GM03348 (cell line): ENCODE measurements at places on chromosomes 13 and 19.

- DNase-seq = peak; percentile 89
Measured at GRCh38 chr19:33472691-33473652, 48.6 kb downstream of the PEPD start.

DNA sequence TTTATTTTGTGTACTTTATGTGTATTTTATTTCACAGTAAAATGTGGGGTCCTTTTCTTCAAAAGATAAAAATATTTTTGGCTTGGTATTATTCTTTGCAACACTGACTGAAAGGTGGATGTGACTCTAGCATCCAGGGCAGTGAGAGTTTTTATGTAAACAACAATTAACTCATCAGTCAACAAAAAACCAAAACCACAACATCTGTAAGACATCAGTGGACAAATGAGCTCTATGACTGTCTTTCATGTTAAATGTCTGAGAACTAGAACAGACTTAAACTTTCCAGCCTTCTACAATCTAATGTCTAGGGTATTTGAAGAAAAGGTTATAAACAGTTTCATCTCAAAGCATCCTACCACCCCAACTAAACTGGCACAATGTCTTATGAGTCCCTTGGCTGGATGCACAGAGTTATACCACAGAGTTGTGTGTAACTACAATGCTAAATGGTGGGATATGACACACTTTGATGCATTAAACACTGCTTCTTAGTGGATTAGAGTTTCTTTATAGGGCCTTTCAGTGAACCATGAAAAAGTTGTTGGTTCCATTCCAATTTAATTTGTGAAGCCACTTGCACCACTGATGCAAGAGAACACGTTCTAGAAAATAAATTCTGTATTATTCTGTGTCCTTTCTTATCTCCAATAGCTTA, 544.2 kb upstream of the KLF12 start:
- DNase-seq = no peak

DNA sequence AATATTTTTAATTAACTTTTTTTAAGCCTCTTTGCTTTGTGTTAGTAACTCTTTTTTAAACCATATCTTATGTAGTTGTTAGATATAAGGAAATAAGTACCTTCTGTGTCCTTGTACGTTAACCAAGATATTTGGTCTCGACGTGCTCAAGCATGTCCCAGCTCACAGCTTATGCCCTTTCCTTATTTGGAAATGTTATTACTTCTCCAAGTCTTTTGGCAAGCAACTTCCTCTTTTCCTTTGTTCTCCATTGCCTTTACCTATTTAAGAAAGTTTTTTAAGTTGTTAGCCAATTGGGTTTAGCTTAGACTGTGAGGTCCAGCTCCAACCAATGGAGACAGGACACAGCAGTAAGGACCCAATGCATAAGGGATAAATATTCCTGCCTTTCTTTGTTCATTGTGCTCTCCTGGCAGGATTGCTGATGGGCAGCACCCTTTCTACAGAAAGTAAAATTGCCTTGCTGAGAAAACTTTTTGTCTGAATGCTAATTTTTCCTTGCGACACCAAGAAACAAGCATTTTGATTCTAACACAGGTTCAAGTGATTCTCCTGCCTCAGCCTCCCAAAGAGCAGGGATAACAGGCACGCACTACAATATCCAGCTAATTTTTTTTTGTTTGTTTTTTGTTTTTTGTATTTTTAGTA, 5.2 kb downstream of the DKKL1 start:
- no peak for DNase-seq

DNA sequence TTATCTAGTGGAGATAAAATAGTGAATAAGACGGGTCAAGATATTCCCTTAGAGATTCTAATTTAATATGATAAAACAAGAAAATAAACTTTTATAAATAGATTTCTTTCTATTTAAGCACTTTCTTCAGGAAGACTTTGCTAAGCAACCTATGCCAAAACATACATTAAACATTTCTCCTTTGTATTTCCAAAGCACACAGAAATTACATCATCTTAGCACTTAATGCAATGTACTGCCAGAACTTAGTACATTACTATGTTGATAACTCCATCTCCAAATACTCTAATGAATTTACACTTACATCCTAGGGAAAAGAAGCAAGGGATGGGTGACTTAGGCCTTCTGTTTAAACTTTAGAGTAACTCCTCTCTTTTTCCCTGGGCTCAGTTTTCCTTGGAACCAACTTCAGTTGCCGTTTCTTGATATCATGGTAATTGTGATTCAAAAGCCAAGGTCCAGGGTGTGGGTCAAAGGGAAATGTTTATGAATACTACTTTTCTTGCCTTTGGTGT, 322.6 kb upstream of the PCDH20 start:
- DNase-seq = no peak

DNA sequence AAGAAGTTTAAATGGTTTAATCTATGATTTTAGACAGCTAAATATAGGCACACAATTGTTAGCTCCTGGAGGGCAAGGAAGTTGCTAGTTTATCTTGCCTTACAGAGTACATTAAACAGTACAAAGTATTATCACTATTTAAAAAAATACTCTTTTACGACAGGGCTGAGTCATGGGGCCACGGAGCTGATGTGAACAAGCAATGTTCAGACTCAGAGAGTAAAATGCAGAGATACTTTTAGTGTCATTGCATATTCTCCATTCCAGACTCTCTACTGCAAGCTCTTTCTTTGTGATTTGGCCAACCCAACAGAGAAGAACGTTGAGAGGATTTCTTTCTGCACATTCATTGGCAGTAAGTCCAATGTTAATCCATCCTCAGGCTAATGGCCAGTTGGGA, 352.4 kb downstream of the SPRY2 start:
- DNase-seq = peak; percentile 56

GRCh38 chr19:53553156-53553555, 15.2 kb downstream of the ZNF331 start:
- no peak for DNase-seq

GRCh38 chr13:37107456-37107855, 2.0 kb upstream of the CSNK1A1L start:
- DNase-seq = no peak

- DNase-seq = no peak
Measured at GRCh38 chr19:46239193-46240024, 9.9 kb downstream of the IGFL1 start.

DNA sequence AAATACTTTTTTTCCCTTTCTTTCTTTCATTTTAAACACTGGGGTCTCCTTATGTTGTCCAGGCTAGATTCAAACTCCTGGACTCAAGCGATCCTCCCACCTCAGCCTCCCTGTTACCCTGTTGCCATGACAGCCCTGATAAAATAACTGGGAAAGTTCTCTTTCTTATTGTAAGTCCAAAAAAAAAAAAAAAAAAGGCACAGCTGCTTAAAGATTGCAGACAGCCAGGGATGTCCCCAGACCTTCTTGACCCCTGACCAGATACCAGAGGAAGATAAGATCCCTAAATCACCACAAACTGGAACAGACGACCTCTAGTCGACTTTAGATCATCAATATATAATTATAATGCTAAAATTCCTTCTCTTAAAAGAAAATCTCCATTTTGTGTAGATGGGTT, 1.1 kb upstream of the MVB12A start:
- DNase-seq = no peak

DNA sequence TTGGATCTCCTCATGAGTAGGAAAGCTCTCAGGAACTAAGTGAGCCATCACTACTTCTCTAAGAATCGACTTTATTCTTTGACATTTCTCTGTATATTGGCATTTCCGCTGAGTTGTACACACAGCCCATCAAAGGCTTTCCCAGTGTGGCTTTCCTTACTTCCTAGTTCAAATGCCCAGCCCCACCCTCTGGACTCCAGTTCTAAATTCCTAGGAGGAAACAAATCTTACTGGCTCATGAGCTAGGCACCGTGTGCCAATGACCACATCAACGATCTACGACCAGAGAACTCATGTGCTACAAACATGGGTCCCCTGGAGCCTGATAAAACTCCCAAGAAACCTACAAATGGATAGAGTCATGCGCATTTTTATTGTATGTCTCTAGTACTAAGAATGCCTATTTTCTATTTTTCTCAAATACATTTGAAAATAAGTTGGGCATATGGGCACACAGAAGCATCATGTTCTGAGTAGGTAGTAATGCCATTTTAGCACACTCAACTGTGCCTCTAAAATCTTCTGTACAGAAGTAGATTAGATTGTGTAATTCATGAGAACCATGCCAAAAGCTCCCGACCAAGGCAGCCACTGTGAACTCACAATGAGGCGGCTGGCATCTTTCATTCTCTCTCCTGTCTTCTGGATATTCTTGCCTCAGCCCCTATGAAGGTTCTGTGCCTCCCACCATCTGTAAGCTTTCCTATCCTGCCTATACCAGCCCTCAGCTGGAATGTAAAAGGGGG, 10.5 kb upstream of the RAP2A start:
- no peak for DNase-seq

DNA sequence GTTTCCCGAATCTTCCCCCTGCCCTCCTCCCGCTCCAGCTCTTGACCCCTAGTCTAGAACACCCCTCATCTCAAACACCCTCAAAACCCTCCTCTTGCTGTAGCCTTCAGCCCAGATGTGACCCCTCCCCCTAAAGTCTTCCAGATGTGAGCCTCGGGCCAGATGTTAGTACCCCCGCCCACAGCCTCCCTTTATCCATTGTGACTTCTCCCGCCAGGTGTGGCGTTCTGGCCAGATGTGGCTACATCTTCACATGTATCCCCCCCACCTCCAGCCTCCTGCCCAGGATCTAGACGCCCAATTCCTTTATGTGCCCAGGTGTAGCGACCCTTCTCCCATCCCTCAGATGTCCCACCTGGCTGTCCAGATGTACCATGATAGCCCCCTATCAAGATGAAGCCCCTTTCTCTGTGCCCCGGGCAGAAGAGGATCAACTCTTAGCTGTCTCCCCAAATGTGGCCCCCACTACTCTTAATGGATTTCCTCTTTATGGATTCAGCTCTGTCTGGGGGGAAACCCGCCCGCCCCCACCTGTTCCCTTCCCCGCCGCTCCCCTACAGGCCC, 517 bp upstream of the LTBP4 start:
- DNase-seq = no peak

DNA sequence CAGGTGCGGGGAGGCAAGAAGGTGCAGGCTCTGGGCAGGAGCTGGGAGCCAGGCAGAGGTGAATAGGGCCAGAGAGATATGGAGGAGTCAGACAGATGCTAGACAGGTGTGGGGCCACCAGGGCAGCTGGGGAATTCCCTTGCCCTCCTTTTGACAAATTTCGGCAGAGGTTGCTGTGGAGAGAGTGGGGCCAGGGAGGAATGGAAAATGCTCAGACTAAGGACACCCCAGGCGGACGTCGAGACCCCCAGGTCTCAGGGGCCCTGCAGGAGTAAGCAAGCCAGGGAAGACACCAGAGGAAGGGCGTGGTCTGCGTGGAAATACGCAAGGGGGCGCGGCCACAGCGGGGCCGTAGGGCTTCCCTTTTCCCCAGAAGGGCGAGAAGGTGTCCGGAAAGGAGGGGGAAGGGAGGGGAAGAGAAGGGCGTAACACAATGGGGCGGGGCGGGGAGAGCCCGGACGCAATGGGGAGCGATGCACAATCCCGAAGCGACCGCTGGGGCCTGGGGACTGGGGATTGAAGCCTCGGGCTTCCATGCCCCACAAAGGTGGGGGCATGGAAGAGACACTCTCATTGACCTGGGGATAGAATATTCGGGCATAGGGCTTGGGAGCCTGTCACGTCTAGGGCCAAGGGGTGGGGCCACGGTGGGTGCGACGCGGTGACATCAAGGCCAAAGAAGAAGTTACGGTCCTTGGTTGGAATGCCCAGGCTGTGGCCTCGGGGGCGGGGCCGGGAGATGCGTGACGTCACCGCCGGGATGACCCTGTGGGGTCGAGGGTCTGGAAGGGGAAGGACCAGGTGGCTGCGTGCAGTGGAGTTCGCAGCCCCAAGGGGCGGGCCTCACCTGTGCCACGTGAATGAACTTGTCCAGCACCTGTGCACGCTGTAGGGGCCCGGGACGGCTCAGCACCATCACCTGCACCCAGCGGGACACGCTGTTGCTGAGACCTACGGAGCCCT, 8.2 kb downstream of the RASGRP4 start:
- peak; percentile 45 for DNase-seq

DNA sequence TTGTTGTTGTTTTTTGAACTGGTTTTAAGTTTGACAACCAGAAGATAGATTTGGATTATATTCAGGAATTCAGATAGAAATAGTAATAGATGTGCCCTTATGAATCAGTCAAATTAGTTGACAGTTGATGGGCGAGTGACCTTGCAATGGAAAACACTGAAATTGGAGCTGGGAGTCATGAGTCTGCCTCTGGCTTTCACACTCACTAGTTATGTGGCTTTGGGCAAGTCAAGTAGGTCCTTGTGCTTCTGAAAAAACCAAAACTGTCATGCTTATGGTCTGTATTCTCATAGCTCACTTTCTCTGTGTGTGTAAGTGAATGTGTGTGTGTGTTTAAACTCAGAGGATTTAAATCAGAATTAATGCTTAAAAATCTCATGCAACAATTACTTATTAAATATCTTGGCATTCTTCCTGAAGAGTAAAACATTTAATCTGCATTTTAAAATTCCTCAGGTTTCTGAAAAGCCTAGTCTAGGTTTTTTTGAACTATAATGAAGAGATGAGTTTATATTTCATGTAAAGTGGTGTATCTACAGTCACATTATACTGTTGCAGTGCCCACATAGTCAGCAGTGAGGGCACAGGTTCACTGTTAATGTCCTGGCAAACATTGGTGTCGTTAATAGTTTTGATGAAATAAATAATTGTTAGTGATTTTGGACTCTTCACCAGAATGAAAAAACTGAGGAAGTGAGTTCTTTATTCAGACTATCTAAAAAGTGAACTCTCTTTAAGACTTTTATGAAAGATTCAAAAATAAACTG, 32.5 kb downstream of the UCHL3 start:
- no peak for DNase-seq

DNA sequence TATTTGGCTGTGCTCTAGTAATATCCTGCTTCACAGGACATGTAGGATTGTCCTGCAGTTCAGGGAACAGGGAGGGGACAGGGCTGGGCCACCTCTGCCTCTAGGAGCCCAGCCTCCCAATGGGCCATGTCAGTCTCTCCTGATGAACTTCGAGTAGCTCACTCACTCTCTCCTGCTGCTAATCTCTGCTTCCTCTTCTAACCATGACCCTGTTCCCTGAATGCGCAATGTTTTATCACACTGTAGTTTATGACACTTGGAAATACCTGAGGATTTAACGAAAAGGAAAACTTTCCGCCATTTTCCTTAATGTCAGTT, 9.2 kb downstream of the PARP4 start:
- DNase-seq = no peak

DNA sequence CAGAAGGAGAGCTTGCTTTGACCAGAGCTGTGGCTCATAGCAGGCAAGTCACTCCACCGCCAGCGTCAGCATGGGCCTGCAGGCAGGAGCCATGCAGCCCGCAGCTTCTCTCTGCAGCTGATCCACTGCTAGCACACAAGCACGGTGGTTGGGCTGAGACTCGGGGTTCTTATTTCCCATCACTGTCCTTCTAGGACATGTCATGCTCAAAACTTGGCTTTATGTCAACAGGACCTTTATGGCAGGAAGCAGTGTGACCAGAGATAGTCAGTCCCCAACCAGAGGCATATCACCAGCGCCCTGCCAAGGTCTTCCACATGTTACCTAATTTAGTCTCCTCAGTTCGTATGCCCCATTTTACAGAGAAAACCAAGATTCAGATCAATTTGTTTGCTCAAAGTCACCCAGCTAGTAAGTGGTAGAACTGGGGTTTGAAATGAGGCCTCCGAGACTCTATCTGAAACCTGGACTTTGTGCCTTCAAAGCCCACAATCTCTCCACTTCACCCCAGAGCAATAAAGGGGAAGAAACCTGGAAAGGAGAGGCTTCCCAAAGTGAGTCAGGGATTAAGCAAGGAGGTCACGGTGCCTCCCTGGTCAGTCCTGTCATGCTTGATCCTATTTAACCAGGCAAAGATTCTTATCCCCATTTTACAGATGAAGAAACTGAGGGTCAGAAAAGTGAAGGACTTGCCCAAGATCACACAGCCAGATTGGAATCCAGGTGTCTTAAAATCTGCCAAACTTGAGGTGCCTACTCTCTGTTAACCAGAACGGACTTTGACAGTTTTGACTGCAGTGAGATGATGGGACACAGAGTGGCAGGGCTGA, 5.1 kb downstream of the TMEM272 start:
- no peak for DNase-seq
